ENCODE measurements at places on chromosomes 3 and 15.

DNA sequence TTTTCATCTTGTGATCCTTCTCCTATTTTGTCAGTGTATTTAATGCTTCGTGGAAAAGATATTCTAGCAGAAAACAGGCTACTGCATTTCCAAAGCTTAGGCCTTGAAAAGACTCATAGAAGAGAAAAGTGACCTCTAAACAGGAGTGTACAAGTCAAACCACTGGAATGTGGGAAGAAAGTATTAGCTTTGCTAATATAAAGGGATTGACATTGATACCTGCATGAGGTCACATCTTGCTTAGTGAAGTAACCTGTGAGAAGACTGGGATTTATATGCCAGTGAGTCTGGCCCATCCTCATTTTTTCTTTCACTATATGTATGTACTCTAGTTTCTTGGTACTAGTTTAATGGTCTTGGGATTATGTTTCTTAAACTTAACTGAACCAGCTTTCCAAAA is 132.9 kb upstream of the TMC3 start:
- DNase-seq = no peak

- DNase-seq = no peak
Measured at GRCh38 chr3:183641882-183642281, 6.5 kb downstream of the KLHL24 start.

DNA sequence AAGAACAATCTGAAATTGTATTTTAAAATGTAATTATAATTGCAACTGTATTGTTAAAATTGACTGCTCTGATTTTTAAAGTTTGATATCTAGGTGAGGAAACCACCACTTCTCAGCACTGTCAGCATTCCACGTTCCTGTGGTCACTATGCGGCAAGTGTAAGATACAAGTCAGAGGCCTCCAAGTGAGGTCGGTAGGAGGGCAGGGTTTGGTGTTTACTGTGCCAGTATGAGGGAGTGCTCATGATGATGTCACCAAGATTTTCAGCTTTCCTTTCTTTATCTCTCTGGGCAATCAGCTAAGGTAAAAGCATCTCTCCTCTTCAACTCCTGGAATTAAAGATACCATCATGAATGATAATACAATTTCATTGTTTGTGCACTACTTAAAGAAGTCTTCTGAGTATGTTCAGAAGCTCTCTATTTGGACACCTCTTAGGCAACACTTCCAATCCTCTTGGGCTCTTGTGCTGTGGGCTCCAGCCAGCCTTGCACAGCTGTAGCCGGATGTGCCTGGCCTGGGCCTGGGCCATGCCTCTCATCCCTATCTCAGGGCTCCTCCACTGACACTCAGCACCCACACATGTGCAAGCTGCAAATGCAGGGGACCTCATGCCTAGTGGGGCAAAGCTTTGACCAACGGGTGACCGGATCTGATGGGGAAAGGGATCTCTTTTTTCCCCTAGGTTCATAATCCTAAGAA is 42.9 kb downstream of the CCR3 start:
- no peak for DNase-seq

GRCh38 chr3:164723396-164723795 is 354.9 kb downstream of the SI start:
- DNase-seq = no peak

DNA sequence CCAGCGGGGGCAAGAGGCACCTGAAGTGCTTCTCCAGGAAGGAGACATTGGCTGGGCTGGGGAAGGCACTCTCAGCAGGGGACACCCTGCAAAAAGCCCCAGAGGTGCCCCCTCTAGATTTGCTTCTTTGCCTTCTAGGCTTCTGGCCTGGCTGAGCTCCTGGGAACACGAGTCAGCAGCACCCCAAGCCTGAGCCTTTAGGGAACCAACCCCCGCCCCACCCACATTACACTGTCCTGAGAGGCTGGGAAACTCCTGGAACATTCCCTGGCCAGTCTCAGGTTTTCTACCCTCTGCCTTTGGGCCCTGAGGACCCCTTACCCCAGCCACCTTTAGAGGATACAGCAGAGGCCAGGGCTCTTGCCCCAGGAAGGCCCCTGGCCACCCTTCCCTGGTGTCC is 108.4 kb upstream of the LINGO1 start:
- no peak for DNase-seq

- no peak for DNase-seq
Measured at GRCh38 chr3:153757839-153758238, 363.4 kb upstream of the ARHGEF26 start.

- peak; percentile 63 for DNase-seq
Measured at GRCh38 chr15:44010089-44010488, 183.3 kb downstream of the WDR76 start.

GRCh38 chr3:103388214-103388613 is 953.4 kb downstream of the ZPLD1 start:
- peak; percentile 83 for DNase-seq

DNA sequence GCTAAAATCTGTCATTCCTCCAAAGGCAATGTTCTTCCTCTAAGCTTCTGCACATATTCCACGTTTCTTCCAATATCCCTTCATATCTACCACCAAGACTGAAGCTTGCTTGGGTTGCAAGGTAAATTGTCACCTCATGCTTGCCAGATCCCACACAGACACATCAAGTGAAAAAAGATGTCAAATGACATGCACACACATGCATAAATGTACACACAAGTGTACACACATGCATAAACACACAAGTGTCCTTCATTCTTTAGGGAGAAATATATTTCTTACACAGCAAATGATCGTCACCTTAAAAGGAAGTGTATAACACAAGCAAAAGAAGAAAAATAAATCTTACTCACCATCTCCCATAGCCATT is 59.4 kb downstream of the CLASP2 start:
- no peak for DNase-seq

Data from fibroblast of skin of right biceps (primary cell).